Caki2 (cell line): ENCODE measurements at places on chromosomes 4 and X.

DNA sequence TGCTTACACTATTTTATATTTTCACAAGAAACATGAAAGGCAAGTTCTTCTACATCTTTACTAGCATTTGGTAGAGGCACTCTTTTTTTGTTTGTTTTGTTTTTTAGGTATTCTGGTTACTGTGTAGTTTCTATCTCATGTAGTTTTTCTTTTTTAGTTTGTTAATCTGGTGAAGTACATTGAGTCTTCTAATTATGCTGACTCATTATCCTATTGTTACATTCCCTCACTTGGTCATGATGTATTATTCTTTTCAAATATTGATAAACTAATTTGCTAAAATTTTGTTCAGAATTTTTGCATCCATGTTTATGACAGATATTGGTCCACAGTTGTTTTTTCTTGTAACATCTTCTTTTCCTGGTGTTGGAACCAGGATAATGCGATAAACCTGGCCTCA lies 4.7 kb downstream of the GK2 start:
- no peak for DNase-seq

DNA sequence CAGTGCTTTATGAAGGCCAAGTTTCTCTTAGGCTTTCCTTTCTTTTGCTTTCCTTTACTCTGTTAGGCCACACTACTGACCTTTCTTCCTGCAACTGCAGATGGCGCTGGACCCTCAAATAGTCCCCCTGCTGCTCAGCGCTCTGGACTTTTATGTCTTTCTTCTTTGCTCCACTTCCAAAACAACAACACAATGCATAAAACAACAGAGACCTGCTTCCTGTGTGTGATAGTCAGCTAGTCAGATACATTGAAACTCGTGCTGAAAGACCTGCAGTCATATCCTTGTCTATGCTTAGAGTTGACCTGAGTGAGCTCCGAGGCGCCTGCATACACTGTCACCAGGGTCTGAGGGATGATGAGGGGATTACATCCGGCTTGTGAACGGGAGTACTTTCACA lies 108.9 kb upstream of the TEX13D start:
- no peak for DNase-seq

DNA sequence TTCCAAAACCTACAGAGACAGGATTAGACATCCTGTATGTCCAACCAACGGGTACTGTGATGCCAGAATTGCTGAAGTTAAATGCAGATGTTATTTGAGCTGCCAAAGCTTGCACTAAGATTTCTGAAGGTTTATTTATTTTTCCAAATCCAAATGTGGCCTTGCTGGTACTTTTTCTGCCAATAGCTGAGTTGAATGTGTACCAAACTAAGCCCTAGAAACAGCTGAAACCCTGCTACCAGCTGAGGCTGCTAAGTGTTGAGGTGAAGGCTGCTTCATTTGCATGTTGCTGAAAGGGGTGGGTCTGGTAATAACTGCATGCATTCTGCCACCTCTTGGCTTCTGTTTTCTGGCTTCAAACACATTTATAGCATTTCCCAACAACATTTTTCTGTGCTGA lies 366.5 kb downstream of the FAT4 start:
- no peak for DNase-seq

- no peak for DNase-seq
These were observed 137.5 kb upstream of the ANXA3 start for GRCh38 chr4:78414116-78414515.

DNA sequence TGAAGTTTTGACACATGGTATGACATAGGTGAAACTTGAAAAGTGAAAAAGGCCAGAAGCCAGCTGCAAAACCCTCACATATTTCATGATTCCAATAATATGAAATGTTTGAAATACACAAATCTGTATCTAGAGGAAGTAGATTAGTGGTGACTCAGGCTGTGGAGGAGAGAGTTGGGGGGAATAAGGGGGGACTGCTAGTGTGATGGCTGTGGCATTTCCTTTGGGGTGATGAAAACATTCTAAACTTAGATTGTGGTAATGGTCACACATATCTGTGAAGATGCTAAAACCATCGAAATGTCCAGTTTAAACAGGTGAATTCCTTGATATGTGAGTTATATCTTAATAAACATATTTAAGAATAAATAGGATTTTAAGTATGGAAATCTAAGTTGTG lies 343.5 kb upstream of the SFRP2 start:
- no peak for DNase-seq

- DNase-seq: no peak
These were observed 112.3 kb downstream of the NYX start for GRCh38 chrX:41559235-41560052.

- DNase-seq: no peak
These were observed 33.4 kb downstream of the SPRY1 start for GRCh38 chr4:123430031-123430430.

DNA sequence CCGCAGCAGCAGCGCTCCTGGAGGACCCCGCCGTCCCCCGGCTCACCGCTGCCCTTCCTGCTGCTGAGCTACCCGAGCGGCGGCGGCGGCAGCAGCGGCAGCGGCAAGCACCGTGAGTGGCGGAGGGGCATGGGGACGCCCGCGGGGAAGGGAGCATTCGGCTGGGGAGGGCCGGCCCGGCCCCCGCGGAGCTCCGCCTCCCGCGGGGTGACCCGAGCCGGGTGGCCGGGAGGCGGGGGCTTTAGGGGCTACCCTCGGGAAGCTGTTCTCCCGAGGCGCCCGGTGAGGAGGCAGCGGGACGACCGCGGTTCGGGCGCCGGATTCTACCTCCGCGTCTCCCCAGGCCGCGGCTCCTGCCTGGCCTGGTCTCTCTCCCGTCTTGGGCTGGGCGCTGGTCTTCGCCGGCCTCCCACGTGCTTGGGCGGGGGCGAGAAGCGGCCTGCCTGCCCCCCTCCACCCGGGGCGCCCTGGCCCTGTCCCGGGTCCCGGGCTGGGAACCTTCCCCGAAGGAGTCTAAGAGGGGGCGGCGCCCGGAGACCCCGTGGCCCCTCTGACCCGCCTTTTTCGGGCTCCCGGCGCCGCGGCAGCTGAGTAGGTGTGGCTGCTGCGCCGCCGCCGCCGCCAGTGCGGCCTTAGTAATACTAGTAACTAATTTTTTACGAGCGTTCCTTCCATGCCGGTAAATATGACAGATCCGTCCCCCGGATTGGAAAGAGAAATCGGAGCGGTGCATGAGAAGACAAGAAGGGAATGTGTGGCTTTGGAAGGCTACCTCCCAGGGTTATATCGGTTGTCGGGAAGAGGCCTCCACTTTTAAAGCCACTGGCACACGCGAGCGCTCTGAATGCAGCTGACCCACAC lies 16.4 kb upstream of the RUFY3 start:
- DNase-seq: peak; percentile 87

DNA sequence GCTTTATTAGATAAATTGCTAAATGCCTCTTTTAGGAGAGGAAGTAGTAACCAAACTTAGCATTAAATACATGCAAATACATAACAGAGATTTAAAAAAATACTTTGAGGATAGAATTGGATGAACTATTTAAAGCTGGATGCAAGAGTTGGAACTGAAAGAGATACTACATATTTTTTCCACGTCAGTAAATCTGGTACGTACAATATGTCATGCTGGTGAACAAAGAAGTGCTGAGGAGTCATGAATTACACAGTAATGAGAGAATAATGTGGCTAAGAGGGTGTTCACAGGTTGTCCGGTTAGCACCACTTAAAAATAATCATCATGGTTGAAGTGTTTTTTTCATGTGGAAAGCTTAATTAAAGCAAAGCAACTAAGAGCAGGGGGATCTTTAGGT lies 184.1 kb upstream of the FRMPD4 start:
- no peak for DNase-seq

GRCh38 chr4:124753941-124754581 lies 41.5 kb upstream of the ANKRD50 start:
- no peak for DNase-seq

DNA sequence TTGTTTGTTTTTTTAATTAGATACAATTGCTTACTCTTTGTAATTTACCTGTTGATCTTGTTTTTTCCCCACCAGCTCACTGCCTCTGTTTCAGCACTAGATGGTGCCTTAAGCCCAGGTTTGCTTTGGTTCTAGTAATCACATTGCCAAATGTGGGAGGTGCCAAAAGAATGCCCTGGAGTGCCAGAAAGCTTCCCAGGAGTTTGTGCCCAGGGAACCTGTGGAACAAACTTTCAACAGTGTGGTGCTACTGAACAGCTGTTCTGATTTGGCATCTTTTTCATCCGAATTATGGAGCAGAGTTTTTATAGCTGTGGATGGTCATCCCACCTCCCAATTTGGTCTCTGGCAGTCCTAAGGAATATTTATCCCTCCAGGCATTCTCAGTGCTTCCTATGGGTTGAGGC lies 1000.7 kb downstream of the STIM2 start:
- DNase-seq: peak; percentile 12

GRCh38 chr4:19009881-19010280 lies 988.3 kb upstream of the LCORL start:
- DNase-seq: no peak

- DNase-seq: no peak
These were observed 309.9 kb downstream of the DHX15 start for GRCh38 chr4:24274381-24274941.
